ENCODE measurements at places on chromosomes 2 and 18.

GRCh38 chr18:35136885-35137284, 95.7 kb downstream of the MAPRE2 start:
- DNase-seq = no peak

DNA sequence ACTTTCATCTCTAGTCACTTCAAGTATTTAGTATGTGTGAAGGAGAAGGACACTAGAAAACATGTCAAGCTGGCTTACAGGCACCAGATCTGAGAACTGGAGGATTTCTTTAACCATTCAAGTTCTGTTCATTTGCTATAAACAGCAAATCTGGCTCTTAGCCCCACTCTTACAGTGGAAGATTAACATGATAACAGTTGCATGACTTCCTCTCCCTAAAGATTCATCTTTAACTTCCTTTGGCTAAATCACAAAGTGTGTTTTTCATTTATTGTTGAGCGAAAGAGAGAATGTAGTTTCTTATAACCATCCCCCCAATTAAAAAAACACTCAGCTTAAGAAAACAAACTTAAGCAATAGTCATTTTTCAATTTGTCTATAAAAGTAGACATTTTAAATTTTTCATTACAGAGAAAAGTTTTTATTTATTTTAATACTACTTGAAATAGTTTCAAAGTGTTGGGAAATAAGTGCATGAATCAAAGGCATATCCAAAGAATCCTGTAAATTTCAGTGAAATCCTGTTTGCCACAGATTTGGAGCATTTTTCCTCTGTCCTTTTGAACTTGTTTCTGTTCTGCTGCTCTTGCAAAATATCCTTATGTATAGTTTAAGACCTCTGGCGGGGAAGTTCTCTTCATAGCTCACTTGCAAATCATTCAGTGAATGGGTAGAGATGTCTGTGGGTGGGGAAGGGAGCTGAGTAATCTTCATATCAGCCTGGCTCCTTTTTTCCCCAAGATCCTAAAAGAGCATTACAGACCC, 241.0 kb upstream of the RBBP8 start:
- no peak for DNase-seq

GRCh38 chr2:317501-318424, 29.9 kb upstream of the ALKAL2 start:
- peak; percentile 16 for DNase-seq

GRCh38 chr2:197460649-197461048, 7.3 kb downstream of the COQ10B start:
- DNase-seq = no peak

DNA sequence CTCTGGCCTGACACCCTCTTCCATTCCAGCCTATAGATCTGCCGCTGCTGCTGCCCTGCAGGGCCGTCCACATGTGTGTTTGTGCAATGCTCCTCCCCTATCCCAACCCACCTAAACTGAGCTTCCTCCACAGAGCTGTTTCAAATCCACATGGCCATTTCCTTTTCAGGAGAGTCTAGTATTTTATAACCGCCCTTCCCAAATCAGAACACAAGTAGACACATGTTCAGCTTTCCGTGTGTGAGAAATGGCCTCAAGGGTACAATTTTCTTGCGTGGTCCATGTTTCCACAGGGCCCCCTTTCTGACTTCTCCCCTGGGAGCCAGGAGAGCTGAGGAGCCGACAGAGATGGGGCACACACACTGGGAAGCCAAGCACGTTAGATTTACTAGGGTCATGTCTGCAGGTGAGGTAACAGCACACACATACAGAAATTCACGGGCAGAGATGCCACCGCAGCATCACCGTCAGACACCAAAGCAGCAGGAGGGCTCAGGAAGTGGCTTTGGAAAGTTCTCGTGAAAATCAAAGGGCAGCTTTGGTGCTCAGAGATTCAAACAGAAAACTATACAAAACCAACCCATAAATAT, 102.9 kb upstream of the TGFA start:
- peak; percentile 31 for DNase-seq
